ENCODE measurements at places on chromosomes 16 and 17. TPM values are rescaled to one million over a fixed set of nuclear protein-coding genes. Genes with fewer than 3 reads are reported as not detected.

DNA sequence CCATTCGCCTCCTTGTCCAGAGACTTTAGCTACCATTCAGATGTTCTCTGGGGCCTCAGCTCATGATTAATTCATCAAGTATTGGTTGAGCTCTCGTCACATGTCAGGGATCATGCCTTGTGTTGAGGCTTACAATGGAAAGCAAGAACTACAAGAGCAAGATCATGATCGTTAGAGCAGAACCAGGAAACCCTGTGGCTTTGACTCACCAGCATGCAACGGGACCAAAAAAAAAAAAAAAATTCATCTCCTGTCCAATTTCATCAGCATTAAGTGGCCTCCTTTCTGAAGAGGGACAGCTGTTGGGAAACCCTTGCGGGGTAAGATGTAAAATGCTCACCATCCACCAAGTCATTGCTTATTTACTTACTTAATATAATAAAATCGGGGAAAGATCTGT, 12.1 kb upstream of the USP10 start:
- H3K27me3 ChIP-seq, result no peaks in the 10 kb centered on the region
- no peaks in the 10 kb centered on the region for H3K36me3 ChIP-seq
- no peak overlapping the region for H3K27ac ChIP-seq
- H3K4me3 ChIP-seq, result no peak overlapping the region
- H3K4me1 ChIP-seq, result peaks cover 5% of the 10 kb centered on the region
- DNase-seq, result no peak

DNA sequence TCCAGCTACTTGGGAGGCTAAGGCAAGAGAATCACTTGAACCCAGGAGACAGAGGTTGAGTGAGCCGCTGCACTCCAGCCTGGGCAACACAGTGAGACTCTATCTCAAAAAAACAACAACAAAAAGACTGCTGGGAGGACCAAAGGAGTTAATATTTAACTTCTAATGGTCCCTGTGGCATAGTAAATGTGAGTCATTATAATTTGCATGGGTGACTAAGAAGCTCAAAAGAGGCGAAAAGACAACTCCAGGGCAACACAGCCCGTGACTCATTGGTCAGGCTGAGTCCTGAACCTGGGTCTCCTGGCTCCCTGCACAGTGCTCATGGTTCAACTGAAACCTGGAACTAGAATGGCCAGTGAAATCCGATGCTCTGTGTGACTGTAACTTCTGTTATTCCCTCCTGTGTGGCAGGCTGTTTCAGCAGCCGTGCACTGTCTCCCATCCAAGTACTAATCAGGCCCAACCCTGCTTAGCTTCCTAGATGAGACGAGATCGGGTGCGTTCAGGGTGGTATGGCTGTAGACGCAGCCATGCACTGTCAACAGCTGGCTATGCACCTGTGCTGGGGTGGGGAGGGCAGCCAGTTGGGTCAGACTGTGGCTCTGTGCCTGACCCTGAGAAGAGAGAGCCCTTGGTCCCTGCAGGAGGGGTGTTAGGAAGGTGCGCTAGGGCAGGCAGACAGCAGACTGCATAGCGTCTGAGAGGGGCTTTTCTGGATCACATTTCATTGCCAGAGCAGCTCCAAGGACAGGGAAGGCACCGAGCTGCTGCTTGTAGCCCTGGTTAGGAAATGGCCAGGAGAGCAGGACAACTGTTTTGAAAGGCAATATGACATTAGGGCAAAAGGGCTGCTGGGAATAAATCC, 14.5 kb upstream of the GPRC5C start:
- H3K27me3 ChIP-seq, result no peaks in the 10 kb centered on the region
- no peaks in the 10 kb centered on the region for H3K36me3 ChIP-seq
- H3K27ac ChIP-seq, result no peak overlapping the region
- no peak overlapping the region for H3K4me3 ChIP-seq
- H3K4me1 ChIP-seq, result no peaks in the 10 kb centered on the region

DNA sequence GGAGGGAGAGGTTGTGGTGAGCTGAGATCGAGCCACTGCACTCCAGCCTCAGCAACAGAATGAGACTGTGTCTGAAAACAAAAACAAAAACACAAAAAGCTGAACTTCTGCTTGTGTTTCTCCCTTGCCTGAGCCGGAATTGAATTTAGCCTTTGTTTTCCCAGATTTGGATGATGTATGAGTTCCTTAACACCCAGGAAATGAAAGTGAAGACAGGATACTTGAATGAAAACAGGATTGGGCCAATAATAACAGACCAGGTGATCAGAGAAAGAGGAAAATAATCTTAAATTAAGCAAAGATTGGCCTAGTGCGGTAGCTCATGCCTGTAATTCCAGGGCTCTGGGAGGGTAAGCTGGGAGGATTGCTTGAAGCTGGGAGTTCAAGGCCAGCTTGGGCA, 1.6 kb upstream of the NUPR1 start:
- no peaks in the 10 kb centered on the region for H3K4me1 ChIP-seq
- H3K27me3 ChIP-seq, result no peaks in the 10 kb centered on the region

GRCh38 chr17:8965394-8966168, at the start of gene PIK3R5:
TSS of gene PIK3R5 (minus strand) at chr17:8965707. CDS start at chr17:8911494, 54,213 bp downstream.
- no peaks in the 10 kb centered on the region for H3K4me1 ChIP-seq
- peak within 1 kb of the TSS; percentile 55 for H3K4me3 ChIP-seq
- no peaks in the 10 kb centered on the region for H3K27me3 ChIP-seq
- DNase-seq, result peak; percentile 79

DNA sequence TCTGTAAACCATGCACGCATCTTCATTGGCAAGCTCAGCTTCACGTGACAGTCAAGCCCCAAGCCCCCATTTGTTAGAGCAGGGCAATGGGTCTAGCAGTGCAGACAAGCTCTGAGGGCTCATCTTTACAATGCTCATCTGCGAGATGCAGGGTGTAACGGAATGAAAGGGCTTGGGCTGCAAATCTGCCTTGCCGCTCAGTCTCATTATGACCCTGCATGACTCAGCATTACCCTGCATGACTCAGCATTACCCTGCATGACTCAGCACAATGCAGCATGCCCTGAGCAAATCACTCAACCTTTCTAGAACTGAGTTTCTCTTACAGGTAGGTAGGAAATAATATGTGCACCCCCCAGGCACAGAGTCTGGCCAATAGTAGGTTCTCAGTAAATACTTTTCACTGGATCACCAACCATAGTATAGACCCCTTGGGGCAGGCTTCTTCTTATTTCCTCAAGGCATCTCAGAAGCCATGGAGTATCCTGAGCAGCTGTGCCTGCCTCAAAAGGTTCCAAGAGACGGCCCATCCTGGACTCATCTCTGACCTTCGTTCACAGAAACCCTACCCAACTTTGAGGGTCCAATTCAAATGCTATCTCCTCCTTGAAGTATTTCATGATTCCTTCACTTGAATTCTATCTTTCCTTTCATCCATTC, 391.3 kb upstream of the CDH5 start:
- no peaks in the 10 kb centered on the region for H3K4me1 ChIP-seq
- no peak for DNase-seq
- H3K27ac ChIP-seq, result no peak overlapping the region
- H3K4me3 ChIP-seq, result no peak overlapping the region

DNA sequence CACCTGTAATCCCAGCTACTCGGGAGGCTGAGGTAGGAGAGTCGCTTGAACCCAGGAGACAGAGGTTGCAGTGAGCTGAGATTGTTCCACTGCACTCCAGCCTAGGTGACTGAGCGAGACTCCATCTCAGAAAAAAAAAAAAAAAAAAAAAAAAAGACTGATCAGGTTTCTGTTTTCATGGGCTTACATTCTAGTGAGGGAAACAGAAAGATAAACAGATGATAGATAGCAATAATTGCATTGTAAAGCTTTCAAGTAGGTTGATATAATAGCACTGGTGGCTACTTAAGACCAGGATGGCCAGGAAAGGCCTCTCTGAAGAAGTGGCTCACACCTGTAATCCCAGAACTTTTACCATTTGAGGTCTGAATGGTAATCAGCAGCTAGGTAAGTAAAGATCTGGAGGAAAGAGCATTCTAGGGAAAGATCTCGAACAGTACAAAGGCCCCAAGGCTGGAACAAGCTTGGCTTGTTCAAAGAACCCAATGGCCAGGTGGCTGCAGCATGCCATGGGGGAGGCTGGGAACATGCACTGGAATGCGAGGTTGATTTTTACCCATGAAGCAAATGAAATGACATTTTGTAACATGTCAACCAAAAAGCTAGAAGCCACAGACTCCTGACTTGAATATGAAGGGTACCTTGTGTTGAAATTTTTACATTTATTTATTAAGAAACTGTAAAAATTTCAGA, 108.3 kb upstream of the DHX40 start:
- DNase-seq, result no peak
- no peak overlapping the region for H3K4me3 ChIP-seq
- H3K27me3 ChIP-seq, result no peaks in the 10 kb centered on the region
- H3K36me3 ChIP-seq, result no peaks in the 10 kb centered on the region

DNA sequence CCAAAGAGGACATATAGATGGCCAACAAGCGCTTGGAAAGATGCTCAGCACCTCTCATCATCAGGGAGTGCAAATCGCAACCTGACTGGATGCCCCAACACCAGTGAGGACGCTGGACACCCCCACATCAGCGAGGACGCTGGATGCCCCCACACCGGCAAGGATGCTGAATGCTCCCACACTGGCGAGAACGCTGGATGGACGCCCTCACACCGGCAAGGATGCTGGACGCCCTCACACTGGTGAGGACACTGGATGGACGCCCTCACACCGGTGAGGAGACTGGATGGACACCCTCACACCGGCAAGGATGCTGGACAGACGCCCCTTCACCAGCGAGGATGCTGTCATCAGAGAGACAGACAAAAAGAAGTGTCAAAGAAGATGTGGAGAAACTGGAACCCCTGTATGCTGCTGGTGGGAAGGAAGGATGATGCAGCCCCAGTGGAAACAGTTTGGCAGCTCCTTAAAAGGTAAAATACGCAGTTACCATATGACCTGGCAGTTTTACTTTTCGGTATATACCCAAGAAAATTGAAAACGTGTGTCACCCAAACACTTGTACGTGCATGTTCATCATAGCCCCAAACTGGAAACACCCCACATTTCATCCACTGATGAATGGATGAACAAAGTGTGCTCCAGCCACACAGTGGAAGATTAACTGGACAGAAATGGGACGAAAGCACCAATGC, 10.1 kb upstream of the JPH3 start:
- no peak overlapping the region for H3K4me3 ChIP-seq
- no peaks in the 10 kb centered on the region for H3K4me1 ChIP-seq
- DNase-seq, result no peak
- no peak overlapping the region for H3K27ac ChIP-seq
- H3K36me3 ChIP-seq, result no peaks in the 10 kb centered on the region
- no peaks in the 10 kb centered on the region for H3K27me3 ChIP-seq

DNA sequence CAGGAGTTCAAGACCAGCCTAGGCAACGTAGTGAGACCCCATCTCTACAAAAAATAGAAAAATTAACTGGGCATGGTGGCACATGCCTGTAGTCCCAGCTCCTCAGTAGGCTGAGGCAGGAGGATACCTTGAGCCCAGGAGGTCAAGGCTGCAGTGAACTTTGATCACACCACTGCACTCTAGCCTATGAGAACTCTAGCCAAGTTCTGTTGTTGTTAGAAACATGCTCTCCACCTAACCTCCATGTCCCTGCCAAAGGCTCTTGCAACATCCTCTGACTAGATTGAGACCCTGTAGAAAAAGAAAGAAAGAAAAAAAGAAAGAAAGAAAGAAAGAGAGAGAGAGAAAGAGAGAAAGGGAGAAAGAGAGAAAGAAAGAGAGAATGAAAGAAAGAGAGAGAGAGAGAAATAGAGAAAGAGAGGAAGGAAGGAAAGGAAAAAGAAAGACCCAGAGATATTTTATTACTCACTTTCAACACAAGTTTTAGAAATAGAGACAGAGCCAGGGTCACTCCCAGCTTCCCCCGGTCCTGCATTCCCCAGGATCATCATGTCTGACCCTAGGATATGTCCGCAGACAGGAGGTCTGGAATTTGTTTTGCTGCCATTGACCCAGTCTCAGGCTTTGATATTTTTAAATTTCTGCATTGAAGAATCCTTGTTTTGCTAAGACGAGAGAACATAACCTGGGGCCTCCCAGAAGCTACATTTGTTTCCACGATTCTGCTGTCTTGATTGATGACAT, 376.5 kb upstream of the CDH5 start:
- no peak for DNase-seq
- H3K36me3 ChIP-seq, result no peaks in the 10 kb centered on the region
- H3K27me3 ChIP-seq, result no peaks in the 10 kb centered on the region

DNA sequence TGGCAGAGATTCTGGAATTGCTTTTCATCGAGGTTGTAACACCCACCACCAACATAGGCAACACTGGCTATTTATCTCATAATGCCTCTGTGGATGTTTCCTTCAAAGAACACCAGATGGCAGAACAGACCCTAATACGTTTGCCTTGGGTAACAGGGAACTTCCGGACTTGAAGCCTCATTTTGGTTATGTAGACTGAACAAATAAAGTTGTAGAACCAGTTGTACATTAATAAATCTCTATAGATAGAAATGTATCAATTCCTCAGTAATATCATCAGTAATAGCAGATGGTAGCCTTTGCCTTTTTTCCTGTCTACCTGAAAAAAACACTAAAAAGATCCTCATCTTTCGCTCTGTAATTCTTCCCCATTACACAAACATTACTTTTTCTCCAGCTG, 25.9 kb upstream of the APOH start:
- no peaks in the 10 kb centered on the region for H3K4me1 ChIP-seq
- H3K27ac ChIP-seq, result no peak overlapping the region
- H3K4me3 ChIP-seq, result no peak overlapping the region
- no peak for DNase-seq

DNA sequence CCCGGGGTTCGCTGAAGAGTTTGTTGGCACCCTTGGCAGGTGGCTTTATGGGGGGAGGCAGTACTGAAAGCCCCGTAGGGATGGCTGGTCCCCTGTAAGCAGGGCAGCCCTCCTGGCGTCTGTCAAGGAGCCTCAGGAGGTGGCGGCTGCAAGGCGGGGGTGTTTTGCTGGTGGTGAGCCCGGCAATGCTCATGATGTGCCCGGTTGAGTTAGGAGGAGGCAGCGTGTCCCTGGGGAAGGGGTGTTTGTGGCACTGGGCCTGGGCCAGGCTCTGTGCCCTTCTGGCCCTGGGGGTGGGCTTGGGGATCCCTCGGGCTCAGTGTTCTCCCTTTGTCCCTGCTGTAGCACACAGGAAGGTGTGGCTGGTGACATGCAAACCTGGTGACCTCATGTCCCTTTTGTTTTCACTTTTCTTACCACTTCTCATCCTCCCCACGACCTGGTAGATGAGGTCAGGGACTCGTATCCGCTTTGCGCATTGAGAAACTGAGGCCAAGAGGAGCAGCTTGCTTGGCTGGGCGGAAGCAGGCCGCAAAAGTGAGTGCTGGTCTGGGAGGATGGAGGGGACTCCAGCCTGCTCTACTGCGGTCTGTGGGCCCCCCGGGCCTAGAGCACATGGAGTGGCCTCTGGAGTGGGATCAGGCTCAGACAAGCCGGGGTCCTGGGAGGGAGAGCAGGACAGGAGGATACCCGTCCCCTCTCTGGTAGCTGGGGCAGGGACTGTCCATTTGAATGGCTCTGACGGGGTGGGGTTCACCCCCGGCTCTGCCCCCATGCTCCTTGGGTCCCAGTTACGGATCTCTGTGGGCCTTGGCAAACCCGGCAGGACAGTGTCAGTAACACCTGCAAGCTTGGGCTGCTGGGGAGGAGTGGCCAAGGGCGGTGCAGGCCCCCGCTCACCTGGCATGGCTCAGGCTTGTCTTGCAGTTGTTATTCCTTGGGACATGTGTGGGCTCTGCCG, 2.2 kb downstream of the SNN start:
- H3K4me1 ChIP-seq, result no peaks in the 10 kb centered on the region
- H3K27ac ChIP-seq, result no peak overlapping the region

Gene SCGB1C2
- total RNA-seq, result not detected

Gene ADAP2
- total RNA-seq, result 2.5 TPM

Gene KRT12
- not detected for total RNA-seq
